ENCODE measurements at places on chromosomes 7 and 10.

GRCh38 chr10:71623098-71623985 is 96.2 kb downstream of the C10orf105 start:
- DNase-seq: peak; percentile 24

- no peak for DNase-seq
Measured at GRCh38 chr10:45144326-45145070, 143.8 kb downstream of the ZNF22 start.

- peak; percentile 58 for DNase-seq
Measured at GRCh38 chr7:150363872-150364271, 4.8 kb upstream of the REPIN1 start.

GRCh38 chr7:137360087-137360679 is 16.6 kb upstream of the PTN start:
- DNase-seq: no peak

GRCh38 chr10:123096452-123096851 is 39.3 kb upstream of the HMX3 start:
- no peak for DNase-seq

GRCh38 chr10:123663522-123663921 is 2.6 kb upstream of the GPR26 start:
- no peak for DNase-seq

DNA sequence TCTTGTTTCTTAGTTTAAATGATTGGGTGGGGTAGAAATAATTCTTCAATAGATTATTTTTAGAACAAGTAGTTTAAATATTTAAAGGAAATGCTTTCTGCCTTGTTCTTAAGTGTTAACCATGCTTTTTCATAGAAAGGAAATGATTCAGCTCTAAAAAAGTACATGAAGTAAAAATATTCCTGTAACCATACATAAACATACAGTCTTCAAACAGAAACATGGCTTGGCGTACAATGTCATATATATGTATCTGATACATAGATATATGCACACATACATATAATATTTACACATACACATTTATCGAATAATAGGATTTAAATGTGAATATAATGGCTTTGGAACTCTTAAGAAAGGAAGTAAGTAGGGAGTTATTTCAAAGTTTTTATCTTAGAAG is 84.4 kb downstream of the RUNDC3B start:
- no peak for DNase-seq

DNA sequence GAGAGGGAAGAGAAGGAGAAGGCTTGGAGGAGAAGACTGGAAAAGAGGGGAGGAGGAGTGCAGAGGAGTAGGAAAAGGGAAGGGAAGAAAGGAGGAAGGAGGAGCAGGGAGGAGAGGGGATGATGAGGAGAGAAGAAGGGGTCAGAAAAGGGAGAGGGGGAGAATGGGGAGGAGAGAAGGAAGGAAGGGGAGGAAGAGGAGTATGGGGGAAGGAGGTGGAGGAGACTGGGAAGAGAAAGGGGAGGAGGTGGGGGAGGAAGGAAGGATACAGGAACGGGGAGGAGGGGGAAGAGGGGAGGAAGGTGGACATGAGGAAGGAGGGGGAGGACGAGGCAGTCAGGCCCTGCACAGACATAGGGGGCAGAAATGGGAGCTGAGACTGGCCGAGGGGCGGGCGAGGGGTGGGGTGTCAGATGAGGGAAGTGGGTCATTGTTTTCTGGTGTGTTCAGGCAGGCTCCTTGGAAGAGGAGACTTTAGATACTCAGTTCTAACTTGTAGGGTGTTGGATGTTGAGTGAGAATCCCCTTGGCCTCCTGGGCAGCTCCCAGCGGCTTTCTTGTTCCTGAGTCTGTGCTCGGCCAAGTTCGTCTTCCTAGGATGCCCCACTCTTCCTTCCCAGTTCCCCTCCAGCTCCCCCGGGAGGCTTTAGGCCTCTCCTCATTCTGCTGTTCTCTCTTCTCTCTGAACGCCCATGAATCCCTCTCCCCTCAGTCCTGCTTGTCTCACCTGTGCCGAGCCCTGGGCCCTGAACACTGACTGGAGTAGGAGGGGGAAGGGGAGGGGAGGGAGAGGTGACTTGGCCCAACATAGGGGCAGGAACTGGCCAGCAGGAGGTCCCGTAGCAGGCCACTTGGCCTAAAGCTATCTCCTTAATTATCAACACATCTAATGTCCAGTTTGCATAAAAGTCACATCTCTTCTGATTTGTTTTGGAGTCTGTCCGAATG is 12.8 kb upstream of the CRHR2 start:
- DNase-seq: no peak

GRCh38 chr10:80122110-80122710 is 10.3 kb upstream of the PLAC9 start:
- DNase-seq: no peak

GRCh38 chr10:81996927-81997326 is 121.9 kb downstream of the NRG3 start:
- no peak for DNase-seq

- no peak for DNase-seq
Measured at GRCh38 chr7:15866753-15867152, 180.3 kb upstream of the MEOX2 start.

GRCh38 chr10:84825330-84825729 is 496.9 kb downstream of the CCSER2 start:
- DNase-seq: no peak

DNA sequence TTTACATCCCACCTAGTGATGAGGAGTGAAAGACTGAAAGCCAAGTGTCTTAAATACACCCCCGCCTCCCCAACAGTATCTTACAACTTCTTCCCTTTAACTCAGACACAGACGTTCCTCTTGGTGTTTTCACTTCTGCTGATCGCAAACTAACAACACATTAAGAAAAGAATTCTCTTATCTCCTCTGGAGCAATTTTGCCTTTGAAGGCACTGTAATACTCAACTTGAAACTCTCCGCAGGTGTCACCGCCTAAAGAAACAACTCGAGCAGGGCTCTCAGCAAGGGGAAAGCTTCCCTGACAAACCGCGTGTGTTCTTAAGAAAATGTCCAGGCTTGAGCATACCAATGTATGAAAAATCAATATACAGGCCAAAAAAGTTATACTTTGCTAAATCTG is 452 bp downstream of the SEMA3C start:
- DNase-seq: no peak

DNA sequence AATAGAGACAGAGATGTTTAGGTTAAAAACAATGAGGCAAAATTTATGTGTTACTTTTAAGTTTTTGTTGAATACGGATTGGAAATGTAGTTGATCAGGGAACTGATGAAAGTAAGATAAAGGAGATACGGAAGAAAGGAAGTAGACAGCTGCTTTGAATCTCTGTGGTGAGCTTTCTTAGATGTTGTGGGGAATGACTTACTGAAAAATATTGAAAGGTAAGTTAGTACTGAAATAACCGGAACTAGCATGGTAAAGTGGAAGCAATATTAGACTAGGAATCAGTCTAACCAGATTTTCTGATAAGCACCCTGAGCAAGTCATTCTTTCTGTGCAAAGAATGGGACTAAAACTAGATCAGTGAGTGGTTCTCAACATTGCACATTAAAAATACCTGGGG is 34.8 kb downstream of the LUC7L2 start:
- DNase-seq: no peak

GRCh38 chr7:156560075-156560474 is 80.5 kb upstream of the RNF32 start:
- DNase-seq: no peak

GRCh38 chr10:125084614-125085257 is 75.6 kb downstream of the CTBP2 start:
- no peak for DNase-seq

DNA sequence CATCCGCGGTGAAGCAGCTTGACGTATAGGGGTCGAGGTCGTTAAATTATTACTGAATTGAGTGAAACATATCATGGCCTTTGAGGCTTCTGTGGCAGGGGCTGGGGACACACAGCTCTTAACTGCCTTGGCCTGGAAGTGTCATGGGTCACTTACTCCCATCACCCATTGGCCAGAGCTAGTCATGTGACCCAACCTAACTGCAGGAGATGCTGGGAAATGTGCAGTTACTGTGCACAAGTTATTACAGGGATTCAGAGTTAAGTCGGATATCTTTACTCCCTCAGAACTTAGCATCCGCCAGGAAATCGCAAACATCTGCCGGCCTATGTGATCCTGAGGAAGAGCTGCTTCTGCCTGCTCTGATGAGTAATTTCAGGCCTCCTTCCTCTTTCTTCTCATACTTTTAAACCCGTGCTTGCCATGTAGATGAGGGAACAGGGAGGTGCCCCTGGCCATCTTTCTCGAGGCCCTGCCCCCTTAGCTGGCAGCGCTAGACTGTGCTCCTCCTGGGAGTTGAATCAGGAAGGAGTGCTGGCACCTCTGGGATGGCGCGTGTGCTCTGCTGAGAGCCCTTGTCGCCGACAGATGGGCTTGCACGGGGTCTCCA is 203.6 kb downstream of the TCF7L2 start:
- no peak for DNase-seq

DNA sequence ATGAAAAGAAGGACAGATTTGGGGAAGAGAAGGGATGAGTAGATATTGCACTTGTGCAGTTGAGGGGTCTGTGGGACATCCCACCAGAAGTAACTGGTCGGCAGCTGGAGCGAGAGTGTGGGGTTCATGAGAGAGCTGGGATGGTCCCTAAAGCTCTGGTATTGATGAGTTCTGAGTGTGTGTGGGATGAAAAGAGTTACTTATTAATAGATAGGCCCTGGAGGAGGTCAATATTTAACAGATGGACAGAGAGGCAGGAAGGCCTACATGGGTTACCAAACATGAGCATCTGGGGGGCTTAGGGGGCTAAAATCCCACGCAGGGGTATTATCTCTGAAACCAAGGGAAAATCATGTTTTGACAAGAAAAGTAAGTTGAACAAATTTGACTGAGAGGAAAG is 95.7 kb upstream of the SFMBT2 start:
- DNase-seq: no peak

- no peak for DNase-seq
Measured at GRCh38 chr10:12018438-12019282, 23.9 kb downstream of the UPF2 start.

DNA sequence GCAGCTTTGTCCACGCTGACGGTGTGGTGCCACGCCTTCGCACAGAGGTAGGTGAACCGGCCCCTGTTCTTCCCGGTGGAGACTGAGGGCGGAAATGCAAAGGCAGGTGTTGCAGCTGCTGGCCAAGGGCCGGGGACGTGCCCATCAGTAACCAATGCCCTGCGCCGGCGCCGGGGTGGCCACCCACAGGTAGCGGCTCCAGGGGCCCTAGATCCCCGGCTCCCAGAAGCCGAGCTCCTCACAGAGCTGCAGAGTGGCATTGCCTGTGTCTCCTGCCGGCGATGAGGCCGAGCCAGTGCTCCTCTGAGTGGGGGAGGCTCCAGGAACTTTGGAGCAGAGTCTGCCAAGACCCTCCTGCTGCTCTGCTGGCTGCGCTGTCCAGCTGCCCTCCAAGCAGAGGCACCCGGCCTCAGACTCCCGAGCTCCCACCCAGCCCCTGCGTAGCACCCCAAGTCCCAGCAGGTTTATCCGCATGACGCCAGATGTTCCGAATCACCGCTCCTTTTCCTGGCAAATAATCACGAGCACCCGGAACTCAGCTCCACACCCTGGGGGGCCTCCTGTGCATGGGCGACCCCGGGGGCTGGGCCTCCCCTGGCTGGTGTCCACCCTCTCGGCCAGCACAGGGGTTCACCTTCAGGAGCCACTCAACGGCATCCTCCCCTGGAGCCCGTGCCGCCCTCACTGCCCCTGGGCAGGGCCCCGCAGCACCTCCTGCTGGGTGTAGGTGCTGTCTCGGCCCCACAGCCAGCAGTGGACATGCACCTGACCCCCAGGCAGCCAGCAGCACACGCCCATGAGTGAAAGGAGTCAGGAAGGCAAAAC is 22.1 kb downstream of the CFAP46 start:
- DNase-seq: no peak

DNA sequence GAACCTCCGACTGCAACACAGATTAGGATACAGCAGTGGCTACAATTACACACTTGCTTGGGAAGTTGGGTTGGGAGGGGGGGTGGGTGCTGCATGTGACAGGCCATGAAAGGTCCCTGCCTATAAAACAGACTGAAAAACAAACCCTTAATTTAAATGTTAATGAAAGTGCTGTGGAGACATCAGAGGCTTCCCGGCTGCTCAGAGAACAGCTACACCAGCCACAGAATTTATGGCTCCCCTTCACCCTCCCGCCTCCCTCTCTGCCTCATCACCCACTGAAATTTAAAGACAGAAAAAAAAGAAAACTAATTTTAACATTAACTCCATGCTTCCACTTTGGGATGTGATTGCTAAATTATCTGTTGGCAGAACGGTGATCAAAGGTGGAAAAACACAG is 34.7 kb downstream of the FBXW4 start:
- DNase-seq: no peak

GRCh38 chr10:97434055-97434454 is 8.1 kb downstream of the PGAM1 start:
- DNase-seq: no peak

DNA sequence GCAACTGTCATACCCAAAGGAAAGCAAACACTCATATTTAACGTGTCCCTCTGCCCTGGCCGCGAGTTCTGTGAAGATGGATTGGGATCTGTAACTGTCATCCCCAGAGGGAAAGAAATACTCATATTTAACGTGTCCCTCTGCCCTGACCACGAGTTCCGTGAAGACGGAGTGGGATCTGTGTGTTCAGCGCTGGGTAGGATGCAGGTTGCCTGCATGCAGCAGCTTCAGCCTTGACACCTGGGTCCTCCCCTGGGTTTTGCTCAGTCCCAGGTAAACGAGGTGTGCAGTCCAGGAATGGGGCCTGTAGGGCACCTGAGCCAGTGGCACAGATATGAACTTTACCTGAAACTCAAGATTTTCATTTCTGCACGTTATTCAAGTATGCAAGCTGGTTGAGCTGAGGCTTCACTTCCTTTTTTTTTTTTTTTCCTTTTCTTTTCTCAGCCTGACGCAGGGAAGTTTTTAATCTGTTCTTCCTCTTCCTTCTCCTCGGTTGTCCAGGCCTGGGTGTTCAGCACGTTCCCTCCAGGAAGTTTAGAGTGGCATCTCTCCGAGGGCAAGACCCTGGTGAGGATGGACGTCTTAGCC is 159.0 kb upstream of the SHH start:
- no peak for DNase-seq

DNA sequence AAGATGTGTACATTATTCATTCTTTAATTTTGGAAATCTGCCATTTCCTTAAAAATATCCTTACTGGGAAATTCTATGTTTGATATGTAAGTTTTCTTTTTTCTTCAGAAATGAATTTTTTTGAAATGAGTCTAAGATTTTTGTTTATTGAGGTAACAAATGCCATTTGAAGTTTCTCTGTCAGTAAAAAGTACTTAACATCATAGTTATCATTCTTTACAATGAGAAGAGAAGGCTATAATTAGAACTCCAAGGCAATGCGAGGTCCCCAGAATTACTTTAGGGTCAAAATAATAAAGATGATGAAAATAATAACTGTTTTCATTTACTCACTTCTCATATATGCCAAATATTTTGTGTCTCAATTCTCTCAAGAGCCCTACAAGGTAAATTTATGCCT is 37.0 kb upstream of the RHOBTB1 start:
- no peak for DNase-seq
